Hepatocyte (in vitro differentiated cells): ENCODE measurements at places on chromosomes 6 and 20. TPM values are rescaled to one million over a fixed set of nuclear protein-coding genes. Genes with fewer than 3 reads are reported as not detected.
A peak's percentile ranks its signal among the peaks of the same experiment; 100 is the strongest.

- no peak overlapping the region for H3K27ac ChIP-seq
- no peak for DNase-seq
- no peaks in the 10 kb centered on the region for H3K36me3 ChIP-seq
- H3K4me1 ChIP-seq, result no peaks in the 10 kb centered on the region
Observed at GRCh38 chr20:58584881-58585752, 66.0 kb upstream of the STX16 start.

GRCh38 chr6:37110500-37111461 is 59.2 kb upstream of the PIM1 start:
- H3K36me3 ChIP-seq, result no peaks in the 10 kb centered on the region
- no peaks in the 10 kb centered on the region for H3K27me3 ChIP-seq
- H3K4me1 ChIP-seq, result peaks cover 23% of the 10 kb centered on the region
- DNase-seq, result peak; percentile 29

DNA sequence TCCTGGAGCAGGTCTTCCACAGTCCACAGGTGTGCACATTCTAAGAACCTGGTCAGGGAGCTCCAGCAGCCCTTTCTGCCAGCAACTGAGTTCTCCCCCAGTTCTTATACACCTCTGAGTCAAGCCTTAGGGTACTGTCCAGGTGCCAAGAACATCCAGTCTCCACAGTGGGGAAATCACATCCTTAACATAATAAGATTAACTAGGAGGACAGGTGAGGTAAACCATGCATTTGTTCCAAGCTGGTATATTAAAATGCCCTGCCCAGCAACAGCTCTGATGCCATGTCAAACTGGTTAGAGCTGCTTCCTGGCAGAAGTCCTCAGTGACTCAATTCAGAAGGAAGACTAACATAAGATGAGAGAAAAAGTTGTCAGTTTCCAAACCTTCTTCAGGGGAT is 303.9 kb upstream of the SGK1 start:
- no peaks in the 10 kb centered on the region for H3K36me3 ChIP-seq
- H3K27ac ChIP-seq, result no peak overlapping the region
- no peak overlapping the region for H3K4me3 ChIP-seq
- H3K27me3 ChIP-seq, result peaks cover 5% of the 10 kb centered on the region
- H3K4me1 ChIP-seq, result no peaks in the 10 kb centered on the region

GRCh38 chr20:57398231-57398821 is 7.1 kb downstream of the RBM38 start:
- no peak overlapping the region for H3K27ac ChIP-seq
- no peaks in the 10 kb centered on the region for H3K4me1 ChIP-seq
- no peaks in the 10 kb centered on the region for H3K27me3 ChIP-seq
- DNase-seq, result no peak
- H3K4me3 ChIP-seq, result no peak overlapping the region
- no peaks in the 10 kb centered on the region for H3K36me3 ChIP-seq

Gene AAR2
- 34.6 and 36.7 TPM in 2 replicates for polyA plus RNA-seq

GRCh38 chr20:39278230-39278788 is 316.2 kb downstream of the DHX35 start:
- H3K4me1 ChIP-seq, result no peaks in the 10 kb centered on the region
- H3K27me3 ChIP-seq, result no peaks in the 10 kb centered on the region
- H3K27ac ChIP-seq, result no peak overlapping the region
- H3K4me3 ChIP-seq, result no peak overlapping the region
- no peak for DNase-seq
- no peaks in the 10 kb centered on the region for H3K36me3 ChIP-seq

DNA sequence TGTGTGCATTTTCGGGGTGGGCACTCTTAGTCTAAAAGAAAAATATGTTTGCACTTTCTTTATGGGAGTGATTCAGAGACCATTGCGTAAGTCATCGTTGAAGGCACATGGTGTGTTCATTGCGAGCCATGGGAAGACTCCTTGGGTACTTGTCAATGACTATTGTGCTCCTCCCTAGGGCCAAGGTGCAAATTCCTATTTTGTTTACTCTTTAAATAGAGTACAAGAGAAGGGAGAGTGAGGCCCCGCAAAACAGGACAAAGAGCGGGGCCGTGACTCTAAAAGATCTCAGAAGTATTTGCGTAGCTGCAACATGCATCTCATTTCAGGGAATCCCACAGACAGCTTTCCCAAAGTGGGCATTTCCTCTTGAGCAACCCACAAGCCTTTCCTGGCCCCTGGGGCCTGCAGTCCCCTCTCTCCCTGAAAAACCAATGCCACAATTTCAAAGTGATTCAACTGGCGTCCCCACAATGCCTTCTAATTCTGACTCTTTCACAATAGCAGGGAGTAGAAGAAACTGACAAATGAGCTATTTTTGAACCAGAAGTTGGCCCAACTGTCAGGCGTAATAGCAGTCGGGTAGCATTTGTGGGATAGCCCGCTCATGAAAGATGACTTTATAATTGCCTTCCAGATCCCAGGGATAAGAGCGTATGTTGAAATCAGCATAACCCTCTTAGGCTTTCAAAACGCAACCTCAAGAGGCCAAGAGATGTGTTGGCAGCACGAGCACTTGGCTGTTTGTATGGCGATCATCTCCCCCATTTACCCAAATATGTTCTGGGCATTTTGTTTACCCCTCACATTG is 277.9 kb upstream of the BMP2 start:
- peak; percentile 78 for DNase-seq
- no peak overlapping the region for H3K4me3 ChIP-seq
- H3K27me3 ChIP-seq, result no peaks in the 10 kb centered on the region
- no peaks in the 10 kb centered on the region for H3K36me3 ChIP-seq
- H3K27ac ChIP-seq, result peak overlapping the region; percentile 83
- H3K4me1 ChIP-seq, result peaks cover 27% of the 10 kb centered on the region

GRCh38 chr6:117616391-117617209 is 14.3 kb upstream of the GOPC start:
- no peak overlapping the region for H3K27ac ChIP-seq
- H3K4me1 ChIP-seq, result no peaks in the 10 kb centered on the region
- H3K36me3 ChIP-seq, result no peaks in the 10 kb centered on the region
- DNase-seq, result no peak
